ENCODE measurements at places on chromosomes 4 and X.

DNA sequence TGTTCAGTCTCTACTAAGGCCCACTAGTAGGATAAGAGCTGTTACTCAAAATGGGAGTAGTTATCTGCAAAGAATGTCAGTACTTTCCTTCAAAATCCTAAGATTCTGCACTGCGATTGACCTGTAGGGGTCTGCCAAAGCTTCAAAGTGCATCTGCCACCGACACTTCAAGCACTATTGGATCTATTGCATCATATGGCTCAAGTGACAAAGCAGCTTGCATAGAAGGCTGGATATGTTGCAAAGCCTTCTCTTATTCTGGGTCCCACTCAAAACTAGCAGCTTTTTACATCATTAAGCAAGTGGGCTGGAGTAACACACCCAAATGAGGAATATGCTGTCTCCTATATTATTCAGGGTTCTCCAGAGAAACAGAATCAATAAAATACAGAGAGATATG, 115.4 kb upstream of the EMCN start:
- no peak for DNase-seq

GRCh38 chrX:46588263-46588662, 14.7 kb downstream of the CHST7 start:
- DNase-seq, result peak; percentile 33

GRCh38 chr4:17489721-17490120, 22.2 kb downstream of the QDPR start:
- no peak for DNase-seq

DNA sequence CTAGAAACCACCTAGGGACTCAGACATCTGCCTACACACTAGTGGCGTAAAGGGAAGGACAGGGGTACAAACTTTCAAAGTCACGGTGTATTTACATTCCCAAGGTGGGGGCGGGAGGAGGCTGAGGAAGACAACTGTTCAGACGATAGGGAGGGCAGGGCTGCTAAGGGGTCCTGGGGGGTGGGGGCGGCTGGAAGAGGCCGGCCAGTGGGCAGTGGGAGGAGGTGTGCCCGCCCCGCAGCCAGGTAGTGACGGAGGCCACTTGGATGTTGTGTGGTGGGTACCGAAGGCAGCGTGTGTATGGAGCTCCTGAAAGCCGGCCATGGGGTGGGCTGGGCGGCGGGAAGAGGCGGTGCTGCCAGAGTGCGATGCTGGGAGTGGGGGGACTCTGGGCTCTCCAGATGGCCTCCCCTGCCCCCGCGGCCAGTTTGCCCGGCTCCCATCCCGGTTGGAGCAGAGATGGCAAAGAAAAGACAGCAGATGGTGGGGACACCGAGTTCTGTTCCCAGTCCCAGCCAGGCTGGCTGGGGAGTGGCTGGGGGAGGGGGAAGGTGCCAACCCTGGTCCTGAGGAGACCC, 24.2 kb downstream of the L1CAM start:
- no peak for DNase-seq

DNA sequence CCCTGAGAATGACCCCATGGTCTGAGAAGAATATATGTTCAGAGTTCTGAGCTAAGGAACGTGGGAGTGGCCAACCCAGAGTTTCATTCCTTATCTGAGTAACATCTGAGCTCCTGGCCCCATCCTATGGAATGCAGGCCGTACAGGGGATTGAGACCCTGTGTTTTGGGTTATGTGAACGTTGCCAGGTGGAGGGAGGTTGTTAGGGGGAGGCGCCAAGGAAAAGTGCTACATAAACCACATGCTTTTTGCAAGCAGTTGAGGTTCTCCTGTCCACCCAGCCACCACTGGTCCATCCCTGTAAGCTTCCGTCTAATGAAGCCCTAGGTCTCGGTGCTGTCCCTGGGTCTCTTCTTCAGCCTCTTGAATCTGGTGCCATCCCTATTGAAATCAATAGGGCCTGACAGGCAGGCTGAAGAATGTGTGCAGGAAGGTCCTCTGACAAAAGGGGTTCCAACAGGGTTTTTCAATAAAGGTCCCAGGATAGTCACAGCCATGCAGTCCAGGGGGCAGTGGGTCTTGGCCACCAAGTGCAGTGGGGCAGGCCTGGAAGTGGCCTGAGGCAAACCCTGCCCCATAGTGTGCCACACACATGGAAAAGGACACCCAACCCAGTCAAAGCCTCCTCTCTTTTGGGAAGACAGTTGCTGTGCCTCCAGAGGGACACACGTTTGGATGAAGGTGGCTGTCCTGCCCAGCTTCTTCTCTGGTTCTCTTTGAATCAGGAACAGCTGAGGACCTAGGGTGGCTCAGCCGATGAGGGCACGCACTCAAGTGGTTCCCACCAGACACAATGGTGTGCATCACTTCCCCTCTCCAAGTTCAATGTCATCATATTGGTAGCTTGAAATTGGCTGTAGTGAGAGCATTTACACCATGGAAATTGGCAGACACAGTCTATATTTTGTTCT, 53.5 kb downstream of the HTRA3 start:
- no peak for DNase-seq

- DNase-seq, result no peak
These were observed 35.0 kb downstream of the NPY5R start for GRCh38 chr4:163378661-163379060.

DNA sequence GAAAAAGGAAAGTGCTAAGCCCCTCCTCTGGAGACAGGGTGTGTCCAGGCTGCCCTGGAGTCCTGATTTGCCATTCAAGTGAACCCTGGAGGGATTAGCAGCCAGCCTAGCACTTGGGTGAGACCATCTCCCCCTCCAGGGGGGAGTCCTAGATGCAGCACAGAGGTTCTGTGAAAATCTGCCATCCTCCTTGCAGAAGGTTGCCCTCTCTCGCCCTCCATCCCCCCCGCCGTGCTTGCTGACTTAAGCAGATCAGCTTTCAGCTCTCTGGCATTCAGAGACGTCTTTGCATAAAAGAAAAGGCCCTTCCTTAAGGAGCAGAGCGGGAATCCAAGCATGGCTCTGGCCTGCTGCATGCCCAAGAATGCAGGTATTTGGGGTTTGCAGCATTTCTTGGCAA, 102.1 kb upstream of the SCML1 start:
- DNase-seq, result no peak

- no peak for DNase-seq
These were observed 20.5 kb upstream of the CD40LG start for GRCh38 chrX:136627409-136627808.

- no peak for DNase-seq
These were observed 334.4 kb upstream of the FSTL5 start for GRCh38 chr4:162498168-162498567.

GRCh38 chr4:140719022-140719421, 37.2 kb downstream of the TBC1D9 start:
- no peak for DNase-seq

DNA sequence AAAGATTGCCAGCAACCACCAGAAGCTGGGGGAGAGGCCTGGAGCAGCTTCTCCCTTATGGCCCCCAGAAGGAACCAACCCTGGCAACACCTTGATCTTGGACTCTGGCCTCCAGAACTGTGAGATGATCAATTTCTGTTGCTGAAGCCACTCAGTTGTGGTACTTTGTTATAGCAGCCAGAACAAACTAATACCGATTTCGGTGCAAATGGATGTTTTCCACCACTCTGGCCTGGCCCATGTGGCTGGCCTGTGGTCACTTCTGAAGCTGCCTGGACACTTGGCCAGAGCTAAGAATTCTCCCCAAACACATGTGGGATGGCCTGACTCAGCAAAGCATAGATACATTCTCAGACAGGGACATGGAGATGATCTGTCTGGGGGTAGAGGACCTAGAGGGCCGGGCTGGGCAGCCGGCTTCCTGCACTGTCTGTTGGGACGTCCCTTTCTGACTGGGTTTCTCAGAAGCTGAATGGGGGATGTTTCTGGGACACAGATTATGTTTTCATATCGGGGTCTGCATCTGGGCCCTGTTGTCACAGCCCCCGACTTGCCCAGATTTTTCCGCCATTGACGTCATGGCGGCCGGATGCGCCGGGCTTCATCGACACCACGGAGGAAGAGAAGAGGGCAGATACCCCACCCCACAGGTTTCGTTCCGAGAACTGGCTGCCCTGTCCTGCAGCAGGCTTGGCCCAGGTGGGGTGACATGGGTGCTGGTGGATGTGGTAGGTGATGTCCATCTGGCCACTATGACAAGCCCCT, 4.1 kb downstream of the FOXP3 start:
- DNase-seq, result no peak

GRCh38 chr4:4408132-4408523, 21.2 kb downstream of the NSG1 start:
- DNase-seq, result no peak

GRCh38 chr4:98341309-98341708, 80.1 kb downstream of the RAP1GDS1 start:
- no peak for DNase-seq

- DNase-seq, result no peak
These were observed 97.9 kb downstream of the ARHGEF9 start for GRCh38 chrX:63686878-63687714.

- no peak for DNase-seq
These were observed 430.6 kb downstream of the BCOR start for GRCh38 chrX:39667191-39667590.

DNA sequence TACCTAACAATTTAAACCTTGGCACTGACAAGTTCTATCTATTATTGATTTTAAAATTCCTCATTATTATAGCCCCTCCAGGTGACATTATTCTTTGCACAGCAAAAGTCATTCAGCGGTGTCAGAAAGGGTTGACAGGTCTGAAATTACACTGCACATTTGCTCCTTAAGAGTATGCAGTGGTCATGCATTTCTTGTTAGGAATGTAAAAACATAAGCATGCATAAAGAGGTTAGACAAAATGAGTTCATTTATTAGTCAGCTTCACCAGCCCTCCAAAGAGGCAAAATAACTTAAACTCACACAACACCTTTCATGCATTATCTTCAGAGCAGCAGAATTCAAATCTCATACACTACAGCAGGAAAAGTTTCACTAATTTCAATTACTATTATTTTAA, 158.8 kb downstream of the HNRNPD start:
- no peak for DNase-seq

All from activated CD4-positive, alpha-beta T cell treated with anti-CD3 and anti-CD28 coated beads, Interleukin-2, amount 50 U/mL, for 1 hour (primary cell).